Mammary epithelial cell (primary cell): ENCODE measurements at places on chromosomes 1 and 21.

DNA sequence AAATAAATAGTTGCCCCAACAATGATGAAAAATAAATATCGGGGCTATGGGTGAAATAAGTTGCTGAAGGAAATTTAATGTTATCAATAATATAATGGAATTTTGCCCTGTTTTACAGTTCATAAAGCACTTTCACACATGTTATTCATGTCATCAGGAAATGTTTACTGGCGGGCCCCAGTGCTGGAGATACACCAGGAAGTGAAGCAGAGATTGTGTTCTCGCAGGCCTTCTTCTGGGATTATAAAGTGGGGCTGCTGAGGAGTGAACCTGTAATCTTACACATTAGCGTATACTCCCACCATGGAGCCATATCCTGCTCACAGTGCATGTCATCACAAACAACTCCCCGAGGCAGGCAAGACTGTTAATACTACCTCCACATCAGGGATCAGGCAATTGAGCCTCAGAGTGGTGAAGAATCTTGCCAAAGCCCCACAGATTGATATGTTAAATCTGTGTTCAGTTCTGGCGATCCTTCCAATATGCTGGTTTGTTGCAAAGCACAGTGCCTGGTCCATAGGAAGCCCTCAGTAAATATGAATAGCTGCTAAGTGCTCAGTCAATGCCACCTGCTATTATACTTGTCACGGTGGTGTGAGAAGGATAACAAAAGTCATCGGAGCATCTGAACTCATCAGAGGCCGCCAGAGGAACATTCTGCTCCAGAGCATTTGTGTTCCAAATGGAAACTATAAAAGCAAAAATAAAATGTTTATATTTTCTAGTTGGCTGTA, 104.4 kb upstream of the UBE2U start:
- DNase-seq: no peak

DNA sequence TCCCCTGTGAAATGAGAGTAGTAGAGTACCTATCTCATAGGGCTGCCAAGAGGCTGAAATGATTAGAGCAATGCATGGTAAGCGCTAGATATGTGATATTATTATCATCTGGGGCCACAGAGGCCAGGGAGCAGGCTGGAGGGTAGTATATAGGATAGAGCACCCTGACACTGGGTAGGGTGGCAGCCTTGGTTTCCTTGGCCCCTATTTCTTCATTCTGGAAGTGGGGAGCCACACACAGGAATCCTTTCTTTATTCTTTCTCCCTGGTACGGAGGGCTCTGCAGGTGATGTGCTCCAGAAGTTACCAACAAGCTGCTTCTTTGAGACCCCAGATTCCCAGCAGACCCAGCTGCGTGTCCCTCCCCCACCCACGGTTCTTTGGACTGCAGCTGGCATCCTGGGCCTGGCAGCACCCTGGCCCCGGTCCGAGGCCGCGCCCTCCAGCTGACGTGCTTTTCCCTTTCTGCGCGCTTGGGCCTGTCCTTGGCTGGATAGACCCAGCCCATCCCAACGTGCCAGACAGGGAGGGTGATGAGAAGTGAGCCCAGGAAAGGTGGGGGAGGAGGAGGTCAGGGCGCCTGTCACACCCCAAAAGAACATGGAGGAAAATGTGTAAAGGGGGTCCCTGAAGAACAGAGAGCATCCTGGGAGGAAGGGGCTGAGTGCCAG, 18.2 kb downstream of the INAVA start:
- DNase-seq: peak; percentile 74

- no peak for DNase-seq
Measured at GRCh38 chr1:29338908-29339575, 102.7 kb downstream of the PTPRU start.

DNA sequence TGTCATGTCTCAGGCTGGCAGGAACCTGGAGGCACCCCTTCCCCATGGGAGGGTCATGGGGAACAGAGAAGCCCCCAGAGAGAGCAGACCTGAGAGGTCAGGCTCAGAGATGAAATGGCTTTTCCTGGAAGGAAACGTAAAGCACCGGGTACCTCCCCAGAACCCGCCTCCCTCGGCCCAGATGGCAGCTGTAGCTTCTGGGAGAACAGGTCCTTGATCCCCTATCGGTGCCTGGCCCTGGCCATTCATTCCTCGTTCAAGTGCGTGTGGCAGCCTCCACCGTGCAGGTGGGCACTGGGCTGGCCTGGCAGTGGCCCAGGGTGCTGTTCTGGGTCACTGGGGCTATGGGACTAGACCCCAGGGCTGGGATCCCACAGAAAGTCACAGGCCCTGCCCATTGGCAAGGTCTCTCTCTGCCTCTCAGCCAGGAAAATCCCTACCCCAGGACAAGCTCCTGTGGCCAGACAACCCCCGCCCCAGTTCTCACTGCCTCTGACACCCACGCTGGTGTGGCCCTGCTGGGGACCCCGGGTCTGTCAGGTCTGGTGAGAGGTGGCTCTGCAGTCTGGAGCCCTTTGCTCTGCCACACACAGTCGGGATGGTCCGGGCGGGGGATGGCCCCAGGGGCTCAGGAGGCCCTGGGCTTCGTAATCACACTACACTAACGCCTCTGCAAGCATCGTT, 183.2 kb upstream of the VAMP3 start:
- DNase-seq: no peak

GRCh38 chr1:59990470-59990869, 63.9 kb upstream of the CYP2J2 start:
- DNase-seq: no peak

DNA sequence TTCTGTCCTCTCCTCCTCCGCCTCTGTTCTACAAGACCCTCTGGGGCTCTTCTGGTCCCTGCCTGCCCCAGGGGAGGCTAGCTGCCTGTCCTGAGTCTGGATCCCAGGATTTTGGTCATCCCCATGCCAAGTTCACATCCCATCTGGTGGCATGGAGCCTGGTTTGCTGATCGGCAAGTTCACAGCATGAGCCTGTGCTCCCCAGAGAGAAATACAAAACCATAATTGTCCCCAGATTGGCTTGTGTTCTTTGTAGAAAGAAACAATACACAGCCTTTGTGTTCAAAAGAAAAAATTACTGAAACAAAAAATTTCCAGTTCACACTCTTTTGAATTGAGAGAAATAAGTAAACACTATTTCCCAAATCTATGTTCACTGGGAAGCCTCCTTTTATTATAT, 149.4 kb upstream of the ZC3H12A start:
- no peak for DNase-seq

- no peak for DNase-seq
Measured at GRCh38 chr1:95278173-95279006, 44.4 kb downstream of the RWDD3 start.

GRCh38 chr1:25932321-25932720, 26.1 kb upstream of the STMN1 start:
- DNase-seq: no peak

GRCh38 chr1:224859651-224860050, 69.8 kb upstream of the DNAH14 start:
- peak; percentile 33 for DNase-seq

- no peak for DNase-seq
Measured at GRCh38 chr1:230327892-230328284, 98.2 kb downstream of the PGBD5 start.

- DNase-seq: no peak
Measured at GRCh38 chr21:34202553-34203372, 129.4 kb downstream of the MRPS6 start.

- peak; percentile 65 for DNase-seq
Measured at GRCh38 chr1:42282867-42283583, 52.0 kb downstream of the FOXJ3 start.

DNA sequence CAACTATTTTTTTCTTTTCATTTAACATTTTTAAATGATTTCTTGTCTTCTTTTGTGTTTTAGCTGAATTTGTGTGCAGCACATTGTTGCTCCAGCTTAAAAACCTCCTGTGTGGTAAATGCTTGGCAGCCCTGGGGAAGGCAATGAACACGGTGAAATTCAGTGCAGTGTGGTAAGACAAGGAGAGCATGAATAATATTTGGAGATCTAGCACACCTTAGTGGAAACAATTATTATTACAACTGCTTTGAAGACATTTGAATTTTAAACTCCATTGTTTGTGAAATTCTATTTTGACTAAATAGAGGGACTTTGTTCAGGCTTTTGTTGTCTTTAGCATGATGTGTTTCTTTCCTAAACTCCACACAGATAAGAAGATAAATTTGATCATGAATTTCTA, 242.6 kb upstream of the CXADR start:
- peak; percentile 13 for DNase-seq

DNA sequence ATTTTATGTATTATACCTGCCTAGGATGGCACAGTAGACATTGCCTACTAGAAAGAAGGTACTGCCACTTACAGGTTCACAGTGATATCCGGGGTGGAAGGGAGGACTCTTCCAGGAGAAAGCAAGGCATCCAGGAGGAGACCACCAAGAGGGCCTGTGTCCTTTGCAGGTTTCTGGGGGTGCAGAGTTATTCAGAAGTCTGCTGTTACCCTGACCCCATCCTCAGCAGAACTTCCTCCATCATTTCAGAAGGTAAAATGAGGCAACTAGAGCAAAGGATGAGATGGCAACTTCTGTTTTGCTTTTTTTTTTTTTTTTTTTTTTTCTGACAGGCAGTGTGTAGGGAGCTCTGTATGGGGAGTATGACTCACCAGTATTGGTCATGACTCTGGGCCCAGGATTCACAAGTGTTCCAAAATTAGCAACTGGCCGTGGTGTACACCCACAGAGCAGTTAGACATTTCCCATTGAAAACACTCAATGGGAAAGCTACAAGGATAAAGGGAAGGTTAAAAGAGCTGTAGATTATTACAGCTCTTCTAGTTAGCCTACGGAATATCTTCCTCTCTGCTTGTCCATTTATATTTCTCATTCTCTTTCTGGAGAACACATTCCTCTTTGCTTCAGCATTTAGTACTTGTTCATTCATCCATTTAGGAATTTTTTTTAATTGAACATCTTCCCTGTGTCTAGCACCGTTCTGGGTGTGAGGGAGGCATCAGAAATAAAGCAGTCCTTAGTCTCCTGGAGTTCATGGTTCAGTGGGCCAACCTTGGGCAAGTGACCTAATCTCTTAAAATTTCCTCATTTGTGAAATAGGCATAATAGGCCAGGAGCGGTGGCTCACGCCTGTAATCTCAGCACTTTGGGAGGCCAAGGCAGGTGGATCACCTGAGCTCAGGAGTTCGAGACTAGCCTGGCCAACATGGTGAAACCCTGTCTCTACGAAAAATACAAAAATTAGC, 50.5 kb upstream of the PPP2R5A start:
- peak; percentile 95 for DNase-seq

DNA sequence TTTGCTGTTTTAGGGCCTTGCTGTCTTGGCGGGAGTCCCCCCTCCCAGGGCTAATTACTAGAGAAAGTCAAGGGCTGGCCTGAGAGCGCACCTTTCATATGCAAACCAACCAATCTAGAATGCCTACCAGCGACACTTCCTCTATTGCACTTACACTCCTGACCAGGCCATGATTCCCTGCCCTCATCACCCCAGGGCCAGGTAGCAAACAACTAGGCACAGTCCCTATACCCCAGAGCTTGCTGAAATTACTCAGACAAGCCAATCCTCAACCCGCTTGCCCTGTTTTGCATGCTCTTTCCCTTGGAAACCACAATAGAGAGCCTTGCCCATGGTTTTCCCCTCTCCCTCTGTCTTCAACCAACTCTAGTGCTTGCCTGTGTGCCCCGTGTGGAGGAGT, 70.3 kb downstream of the URB2 start:
- no peak for DNase-seq

GRCh38 chr1:117112047-117112717, 9.4 kb downstream of the TRIM45 start:
- no peak for DNase-seq

- DNase-seq: no peak
Measured at GRCh38 chr1:175369696-175370095, 177.1 kb upstream of the KIAA0040 start.

GRCh38 chr1:62784509-62785365, 805 bp downstream of the ATG4C start:
- peak; percentile 11 for DNase-seq

- no peak for DNase-seq
Measured at GRCh38 chr1:46005594-46005993, 126.8 kb downstream of the PIK3R3 start.

DNA sequence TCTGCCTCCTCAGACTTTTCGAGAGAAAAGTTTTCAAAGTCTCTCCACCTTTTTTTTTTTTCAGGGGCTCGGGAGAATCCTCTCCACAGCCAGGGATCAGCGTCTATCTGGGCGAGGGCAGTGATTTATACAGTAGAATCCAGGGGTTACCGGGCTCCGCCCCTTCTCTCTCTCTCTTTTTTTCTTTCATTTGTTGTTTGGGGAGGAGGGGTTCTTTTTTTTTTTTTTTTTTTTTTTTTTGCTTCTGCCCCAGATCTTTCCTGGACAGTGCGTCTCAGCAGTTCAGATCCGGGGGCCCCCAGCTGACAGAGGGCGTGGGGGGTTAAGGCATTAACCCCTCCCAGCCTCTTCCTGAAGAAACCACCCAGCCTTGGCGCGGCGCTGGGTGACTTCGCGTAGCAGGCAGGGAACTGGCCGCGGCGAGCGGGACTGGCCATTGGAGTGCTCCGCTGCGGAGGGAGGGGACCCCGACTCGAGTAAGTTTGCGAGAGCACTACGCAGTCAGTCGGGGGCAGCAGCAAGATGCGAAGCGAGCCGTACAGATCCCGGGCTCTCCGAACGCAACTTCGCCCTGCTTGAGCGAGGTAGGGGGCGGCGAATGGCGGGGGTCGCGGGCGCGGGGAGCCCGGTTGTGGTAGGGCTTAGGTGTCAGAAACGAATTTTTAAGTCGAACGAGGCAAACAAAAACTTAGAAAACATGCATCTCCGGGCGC, at the start of gene S1PR1:
Gene S1PR1, plus strand, starts transcription at position 504 of the 713 bp plus-strand sequence. CDS start 1,966 bp downstream, outside the sequence.
- DNase-seq: peak; percentile 50

DNA sequence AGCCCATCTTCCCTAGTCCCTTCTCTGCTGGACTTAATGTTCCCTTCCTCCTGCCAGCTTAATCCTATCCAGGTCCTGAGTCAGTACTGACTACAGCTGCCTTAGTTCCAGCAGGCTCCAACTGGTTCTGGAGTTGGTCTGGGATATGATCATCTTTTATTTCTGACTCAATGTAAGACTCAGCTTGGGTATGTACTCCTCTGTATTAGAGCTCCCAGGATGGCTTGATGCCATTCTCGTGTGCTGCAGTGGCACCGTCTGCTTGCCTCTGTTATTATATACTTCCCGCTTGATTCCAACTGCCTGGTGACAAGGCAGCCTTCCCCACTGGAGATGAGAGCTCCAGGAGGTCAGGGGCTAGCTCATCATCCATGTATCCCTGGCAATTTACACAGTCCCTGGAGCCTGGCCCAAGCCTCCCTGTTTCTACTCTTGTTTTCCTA, 164.4 kb upstream of the DPT start:
- peak; percentile 73 for DNase-seq

GRCh38 chr21:37073417-37074196, 553 bp downstream of the TTC3 start:
- DNase-seq: no peak

DNA sequence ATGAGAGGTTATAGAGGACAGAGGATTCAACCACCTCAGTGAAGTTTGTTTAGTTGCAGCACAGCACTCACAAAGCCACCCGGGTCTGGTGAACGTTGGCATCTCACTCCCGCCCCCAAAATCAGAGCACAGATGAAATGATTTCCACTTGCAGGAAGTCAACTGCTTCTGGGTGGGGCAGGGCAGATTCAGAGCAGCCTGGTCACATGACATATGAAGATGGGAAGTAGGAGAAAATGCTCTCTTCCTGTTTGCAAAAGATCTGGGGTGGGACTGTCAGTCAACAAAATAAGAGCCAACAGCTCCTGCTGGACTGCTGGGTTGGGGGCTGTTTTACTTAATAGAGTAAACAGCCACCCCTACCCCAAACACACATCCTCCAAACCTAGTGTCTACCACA, 43.2 kb downstream of the LRRC71 start:
- DNase-seq: no peak
